ENCODE measurements at places on chromosomes 2 and 18. TPM values are rescaled to one million over a fixed set of nuclear protein-coding genes. Genes with fewer than 3 reads are reported as not detected.

DNA sequence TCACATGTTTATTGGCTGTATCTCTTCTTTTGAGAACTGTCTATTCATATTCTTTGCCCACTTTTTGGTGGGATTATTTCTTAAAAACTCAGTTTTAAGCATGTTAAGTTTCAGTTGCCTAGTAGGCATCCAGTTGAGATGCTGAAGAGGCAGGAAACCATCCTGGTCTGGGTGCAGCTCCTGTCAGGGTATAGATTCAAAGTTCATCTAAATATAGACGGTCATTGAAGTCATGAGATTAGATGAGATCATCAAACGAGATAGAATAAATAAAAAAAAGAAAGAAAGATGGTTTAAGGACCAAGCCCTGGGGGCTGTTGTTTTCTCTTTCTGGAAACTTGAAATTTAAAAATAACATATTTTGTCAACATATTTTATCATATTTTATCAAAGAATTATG is 9.2 kb upstream of the DNAH7 start:
- no peak for DNase-seq
- H3K4me3 ChIP-seq, result no peak overlapping the region
- H3K36me3 ChIP-seq, result no peaks in the 10 kb centered on the region

DNA sequence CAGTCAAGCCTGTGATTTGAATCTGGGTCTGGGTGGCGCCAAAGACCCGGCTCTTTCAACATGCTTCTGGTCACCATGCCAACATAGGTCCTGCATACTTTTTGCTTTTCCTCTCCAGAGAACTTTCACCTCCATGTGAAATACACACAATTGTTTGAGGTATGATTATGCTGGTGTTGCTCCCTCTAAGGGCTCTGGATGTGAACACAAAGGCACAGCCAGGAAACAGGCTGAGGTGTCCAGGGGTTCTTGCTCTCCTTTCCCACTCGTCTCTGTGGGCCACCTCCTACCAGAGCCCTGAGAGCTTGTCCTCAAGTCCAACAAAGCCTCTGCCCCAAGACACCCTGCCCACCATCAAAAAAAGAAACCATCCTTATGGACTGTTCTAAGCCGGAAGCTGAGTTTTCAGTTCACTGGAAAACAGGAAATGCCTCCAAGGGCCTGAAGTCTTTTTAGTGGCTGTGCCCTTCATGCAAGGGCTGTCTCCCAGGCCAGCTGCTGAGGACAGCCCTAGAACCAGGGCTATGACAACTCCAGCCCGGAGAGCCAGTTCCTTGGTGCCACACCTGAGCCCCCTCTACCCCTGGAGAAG is 100.2 kb upstream of the EPAS1 start:
- DNase-seq, result no peak
- H3K36me3 ChIP-seq, result no peaks in the 10 kb centered on the region
- H3K27me3 ChIP-seq, result no peaks in the 10 kb centered on the region

DNA sequence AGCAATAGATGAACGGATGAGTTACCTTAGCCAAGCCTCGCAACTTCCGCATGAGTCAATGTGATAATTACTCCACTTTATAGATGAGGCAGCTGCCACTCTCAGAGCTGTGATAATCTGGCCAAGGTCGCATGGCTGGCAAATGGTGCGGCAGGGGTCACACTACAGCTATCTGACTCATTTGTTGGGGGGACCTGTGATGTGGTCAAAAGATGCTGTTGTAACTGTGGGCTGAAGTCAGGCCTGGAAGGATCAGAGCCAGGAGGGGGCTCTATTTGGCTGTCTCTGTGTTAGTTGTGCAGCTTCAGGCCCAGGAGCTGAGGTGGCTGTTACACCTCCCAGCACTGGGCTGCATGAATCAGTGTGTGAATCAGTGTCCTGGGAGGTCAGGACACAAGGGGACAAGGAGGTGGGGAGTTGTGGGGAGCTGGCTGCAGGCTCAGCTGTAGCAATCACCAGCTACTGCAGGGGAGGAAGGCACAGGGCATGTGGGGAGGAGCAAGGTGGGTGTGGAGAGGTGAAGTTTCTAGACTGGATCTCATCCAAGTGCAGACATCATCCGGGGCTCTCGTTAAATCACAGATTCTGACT is 33.1 kb downstream of the NGEF start:
- H3K4me1 ChIP-seq, result no peaks in the 10 kb centered on the region
- no peaks in the 10 kb centered on the region for H3K36me3 ChIP-seq
- peaks cover 6% of the 10 kb centered on the region for H3K27me3 ChIP-seq
- no peak for DNase-seq
- no peak overlapping the region for H3K27ac ChIP-seq
- no peak overlapping the region for H3K4me3 ChIP-seq

ACOXL gene
- not detected for total RNA-seq

TCF23 gene
- total RNA-seq, result not detected

BOLL gene
- total RNA-seq, result not detected

STK16 gene
- 14.1 TPM for total RNA-seq

Data from CD4-positive, alpha-beta T cell (primary cell).